ENCODE measurements at places on chromosomes 12 and 14.
A peak's percentile ranks its signal among the peaks of the same experiment; 100 is the strongest.

DNA sequence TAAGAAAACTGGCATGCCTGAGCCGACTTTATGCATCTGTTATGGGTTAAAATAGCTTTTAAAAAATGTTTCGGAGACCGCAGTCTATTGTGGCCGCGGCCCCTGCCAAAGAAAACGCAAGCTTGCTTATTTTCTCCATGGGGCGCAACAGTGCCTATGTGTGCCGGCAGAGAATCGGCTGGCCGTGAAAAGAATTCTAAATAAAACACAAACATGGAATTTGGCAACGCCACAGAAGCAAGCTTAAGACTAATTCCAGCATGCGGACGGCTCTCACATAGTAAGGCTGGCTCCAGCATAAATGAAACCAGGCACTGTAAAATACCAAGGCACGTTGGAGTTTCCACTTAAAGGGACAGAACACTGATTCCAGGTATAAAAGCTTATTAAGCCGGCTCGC, 56.7 kb downstream of the BCL11B start:
- DNase-seq = no peak

GRCh38 chr12:67661311-67662021, 12.9 kb downstream of the DYRK2 start:
- DNase-seq = no peak

DNA sequence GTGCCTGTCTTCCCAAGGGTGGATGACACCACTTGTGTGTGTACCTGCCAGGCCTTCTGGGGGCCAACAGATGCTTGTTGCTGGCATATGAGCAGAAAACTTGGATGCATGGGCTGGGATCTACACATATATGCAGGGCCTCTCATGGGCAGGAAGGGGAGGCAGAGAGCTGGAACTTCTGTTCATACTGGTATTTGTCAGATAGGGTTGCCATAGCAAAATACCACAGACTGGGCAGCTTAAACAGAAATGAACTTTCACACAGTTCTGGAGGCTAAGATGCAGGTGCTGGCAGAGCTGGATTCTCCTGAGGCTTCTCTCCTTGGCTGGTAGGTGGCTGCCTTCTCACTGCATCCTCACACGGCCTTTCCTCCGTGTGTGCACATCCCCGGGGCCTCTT, 121.8 kb downstream of the SUDS3 start:
- peak; percentile 68 for DNase-seq

DNA sequence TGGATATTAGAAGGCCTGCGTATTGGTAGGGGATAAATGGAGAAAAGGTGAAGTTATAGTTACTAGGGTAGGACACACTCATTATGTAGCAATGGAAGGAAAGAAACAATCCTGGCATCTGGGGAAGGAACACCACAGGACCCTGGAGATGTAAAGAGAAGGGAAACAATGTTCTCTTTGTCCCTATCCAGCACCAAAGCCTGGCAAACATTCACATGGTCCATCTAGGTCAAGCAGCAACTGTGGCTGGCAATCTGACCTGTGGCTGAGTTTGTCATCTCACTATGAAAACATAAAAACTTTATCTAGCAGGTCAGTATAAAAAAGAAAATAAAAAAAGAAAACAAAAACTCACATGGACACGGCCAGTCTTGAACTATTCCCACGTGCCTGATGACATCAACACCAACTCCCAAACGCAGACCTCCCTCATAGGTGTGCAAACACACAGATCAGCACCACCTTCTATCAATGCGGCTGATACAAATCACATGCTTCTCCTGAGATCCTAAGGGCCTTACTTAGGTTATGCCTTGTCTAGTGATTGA, 2.6 kb downstream of the POMT2 start:
- DNase-seq = no peak

GRCh38 chr14:90387206-90387760, 9.5 kb upstream of the CALM1 start:
- no peak for DNase-seq

DNA sequence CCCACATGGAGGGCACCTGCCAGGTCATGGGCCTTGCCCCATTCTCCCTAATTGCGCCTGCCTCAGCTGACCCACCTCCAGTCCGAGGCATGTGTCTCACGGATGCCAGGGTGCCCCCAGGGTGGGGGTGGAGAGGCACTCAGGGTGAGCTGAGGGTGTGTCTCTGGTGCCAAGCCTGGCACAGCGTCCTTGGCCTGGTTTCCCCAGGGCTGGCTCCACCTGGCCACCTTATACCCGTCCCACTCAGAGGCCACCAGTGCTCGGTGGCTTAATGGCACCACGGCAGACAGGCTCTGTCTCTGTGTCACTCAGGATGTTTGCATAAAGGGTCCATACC, 33.6 kb upstream of the TDRD9 start:
- no peak for DNase-seq

DNA sequence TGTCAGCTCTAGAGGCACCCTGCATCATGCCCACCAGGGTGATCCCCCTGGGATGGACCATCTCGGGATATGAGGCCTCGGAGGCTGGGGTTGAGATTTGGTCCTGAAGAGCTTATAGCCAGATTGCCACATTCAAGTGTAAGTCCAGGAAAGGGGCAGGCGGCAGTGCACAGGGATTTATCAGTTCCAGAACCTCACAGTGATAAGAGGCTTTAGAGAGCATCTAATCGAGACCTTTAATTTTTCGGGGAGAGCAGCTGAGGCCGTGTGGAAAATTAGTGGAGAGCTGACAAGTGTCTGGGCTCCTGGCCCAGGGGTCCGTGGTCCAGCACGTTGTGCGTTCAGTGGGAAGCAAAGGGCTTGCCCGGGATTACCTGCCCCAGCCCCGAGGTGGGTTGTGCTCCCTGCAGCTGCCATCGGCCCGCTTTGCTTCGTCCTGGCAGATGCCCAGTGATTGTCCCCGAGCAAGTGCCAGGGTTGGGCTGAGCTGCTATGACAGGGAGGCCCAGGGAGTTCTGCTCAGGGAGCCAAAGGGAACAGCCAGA, 52.1 kb downstream of the C14orf132 start:
- DNase-seq = no peak

- no peak for DNase-seq
Observed at GRCh38 chr12:116818341-116818856, 62.8 kb downstream of the HRK start.

DNA sequence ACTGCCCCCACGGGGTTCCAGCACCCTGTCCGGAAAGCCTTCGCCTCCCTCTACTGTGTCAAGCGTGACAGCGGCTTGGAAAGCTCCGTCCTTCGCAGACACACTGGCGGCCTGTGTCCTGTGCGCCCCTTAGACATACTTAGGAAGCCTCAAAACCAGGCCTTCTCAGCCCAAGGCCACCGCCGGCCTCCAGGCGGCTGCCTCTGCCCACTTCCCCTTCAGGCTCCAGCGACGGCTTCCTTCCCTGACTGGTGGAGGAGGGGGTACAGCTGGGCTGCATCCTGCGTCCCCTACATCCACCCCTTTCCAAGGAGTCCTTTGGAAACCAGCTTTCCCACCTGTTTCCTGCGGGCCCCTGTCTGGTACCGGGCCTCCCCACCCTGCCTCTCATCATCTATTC, 2.5 kb upstream of the CACNA2D4 start:
- no peak for DNase-seq

DNA sequence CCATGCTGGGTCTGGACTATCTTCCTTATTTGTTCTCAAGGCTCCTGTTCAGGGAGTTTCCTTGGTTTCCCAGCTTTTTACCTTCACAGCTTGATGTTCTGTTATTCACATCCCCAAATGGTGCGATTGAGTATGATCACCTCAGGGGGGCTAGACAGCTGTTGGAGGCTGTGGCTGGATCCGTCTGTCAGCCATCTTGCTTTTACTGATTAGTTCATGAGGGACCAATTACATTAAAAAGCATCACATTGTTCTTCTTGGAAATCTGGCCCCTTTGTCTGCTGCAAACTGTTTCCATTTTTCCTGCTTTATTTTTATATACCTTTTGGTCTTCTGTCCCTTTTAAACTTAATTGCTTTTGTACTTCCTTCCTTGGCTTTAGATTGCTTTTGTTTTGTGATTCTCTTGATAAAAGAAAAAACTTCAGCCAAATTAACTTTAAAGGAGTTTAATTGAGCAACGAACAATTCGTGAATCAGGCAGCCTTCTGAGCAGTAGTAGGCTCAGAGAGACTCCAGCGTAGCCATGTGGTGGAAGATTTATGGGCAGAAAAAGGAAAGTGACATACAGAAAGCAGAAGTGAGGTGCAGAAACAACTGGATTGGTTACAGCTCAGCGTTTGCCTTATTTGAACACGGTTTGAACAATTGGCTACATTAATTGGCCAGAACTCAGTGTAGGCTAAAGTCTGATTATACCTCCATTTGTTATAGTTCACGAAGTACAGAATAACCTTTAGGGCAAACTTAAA, 208.7 kb downstream of the AEBP2 start:
- DNase-seq = no peak

DNA sequence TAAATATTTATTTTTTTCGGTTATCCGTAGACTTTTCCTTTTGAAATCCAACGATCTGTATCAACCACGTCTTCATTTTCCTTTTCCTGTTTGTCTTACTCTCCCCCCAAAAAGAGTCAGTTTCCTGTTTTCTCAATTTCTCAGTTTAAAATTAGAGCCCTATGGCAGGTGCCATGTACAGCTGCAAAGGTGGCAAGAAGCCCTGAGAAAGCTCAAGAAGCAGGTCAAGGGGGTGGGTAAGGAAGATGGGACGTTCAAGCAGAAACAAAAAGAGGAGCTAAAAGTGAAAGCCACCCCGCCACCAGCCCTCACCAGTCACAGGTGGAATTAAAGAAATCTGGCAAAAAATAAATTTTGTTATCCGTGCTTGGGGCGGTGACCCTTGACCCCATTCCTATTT, 26.7 kb downstream of the SLC35E3 start:
- no peak for DNase-seq

- DNase-seq = no peak
Observed at GRCh38 chr12:69662764-69663163, 36.3 kb downstream of the BEST3 start.

DNA sequence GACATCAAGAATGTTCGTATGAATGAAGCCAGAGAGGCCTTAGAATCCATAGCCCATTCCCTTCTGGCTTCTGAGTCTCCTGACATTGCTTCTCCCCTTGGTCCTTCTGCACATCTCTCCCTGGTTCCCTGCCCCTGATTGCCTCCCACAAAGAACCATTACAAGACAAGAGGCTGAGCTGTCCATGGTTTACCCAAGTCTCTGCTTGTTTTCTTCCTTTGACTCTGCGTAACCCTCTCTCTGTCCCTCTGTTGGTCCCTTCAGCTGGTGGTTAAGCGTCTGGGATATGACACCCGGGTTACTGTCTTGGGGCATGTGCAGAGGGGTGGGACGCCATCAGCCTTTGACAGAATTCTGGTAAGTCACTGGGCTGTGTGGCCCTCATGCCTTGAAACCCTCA, 15.9 kb downstream of the PFKM start:
- no peak for DNase-seq

- DNase-seq = no peak
Observed at GRCh38 chr12:5332551-5332950, 99.4 kb upstream of the NTF3 start.

GRCh38 chr14:24911324-24912109, 138.4 kb downstream of the STXBP6 start:
- no peak for DNase-seq

DNA sequence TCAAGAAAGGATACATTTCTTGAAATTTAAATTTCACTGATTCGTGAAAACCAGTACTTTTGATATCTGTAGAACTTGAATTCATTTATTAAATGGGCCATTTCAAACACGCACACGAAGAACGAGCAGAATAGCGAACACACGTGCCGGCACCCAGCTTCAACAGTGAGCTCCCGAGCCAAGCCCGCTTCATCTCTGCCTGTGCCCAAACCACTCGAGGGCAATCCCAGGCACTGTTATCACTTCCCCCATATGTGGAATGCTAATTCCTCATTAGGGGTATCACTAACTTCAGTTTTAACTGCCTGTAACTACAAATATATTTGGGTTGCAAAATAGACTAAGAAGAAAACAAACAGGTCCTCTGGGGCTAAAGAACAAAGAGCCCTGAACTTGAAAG, 48.0 kb downstream of the AMN start:
- no peak for DNase-seq

GRCh38 chr12:125451408-125451807, 386.2 kb downstream of the AACS start:
- DNase-seq = no peak

- no peak for DNase-seq
Observed at GRCh38 chr12:58419905-58420304, 478.5 kb downstream of the ATP23 start.

DNA sequence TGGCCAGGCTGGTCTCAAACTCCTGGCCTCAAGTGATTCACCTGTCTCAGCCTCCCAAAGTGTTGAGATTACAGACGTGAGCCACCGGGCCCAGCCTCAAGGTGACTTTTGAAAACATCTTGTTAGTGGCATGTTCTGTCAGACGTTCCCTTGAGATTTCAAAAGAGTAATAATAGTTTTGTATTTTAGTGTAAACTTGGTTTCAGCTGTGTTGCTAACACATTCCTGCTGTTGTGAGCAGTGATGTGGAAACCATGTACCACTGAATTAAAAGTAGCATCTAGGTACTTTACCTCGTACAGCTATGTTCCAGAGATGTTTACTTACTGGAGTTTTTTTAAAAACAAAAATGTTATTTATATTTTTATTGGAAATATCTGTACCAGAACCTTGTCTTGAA, 111.3 kb downstream of the AEBP2 start:
- no peak for DNase-seq

DNA sequence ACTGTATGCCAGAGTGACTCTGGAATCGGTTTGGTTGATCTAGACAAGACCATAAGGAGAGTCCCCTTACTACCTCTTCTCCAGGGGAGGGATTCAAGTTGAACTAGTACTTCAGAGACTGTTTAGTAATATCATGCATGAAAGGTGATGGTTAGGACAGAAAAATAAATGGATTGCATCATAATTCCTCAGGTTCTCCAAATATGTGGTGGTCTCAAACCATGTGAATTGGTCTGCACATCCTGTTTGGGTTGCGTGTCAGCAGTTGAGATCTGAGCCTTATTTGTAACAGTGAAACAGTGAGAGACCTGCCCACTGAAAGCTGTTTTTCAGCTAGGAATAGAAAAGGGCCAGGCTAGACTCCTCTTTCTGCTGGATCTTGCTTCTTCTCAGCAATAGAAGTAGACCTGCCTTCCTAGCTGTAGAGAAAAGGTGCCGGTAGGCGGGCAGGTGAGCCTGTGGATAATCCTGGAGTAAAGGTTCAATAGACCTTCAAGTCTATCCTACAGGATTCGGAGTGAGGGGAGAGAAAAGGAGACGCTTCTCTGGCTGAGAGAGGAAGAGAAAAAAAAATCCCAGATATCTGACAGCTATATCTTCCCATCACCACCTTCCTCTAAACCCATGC, 258.5 kb upstream of the E2F7 start:
- no peak for DNase-seq

- no peak for DNase-seq
Observed at GRCh38 chr12:121717041-121717699, 4.6 kb downstream of the TMEM120B start.

GRCh38 chr12:53993162-53994008, 6.6 kb upstream of the HOXC9 start:
- no peak for DNase-seq

- DNase-seq = no peak
Observed at GRCh38 chr12:104457746-104458693, 1.3 kb downstream of the CHST11 start.

- DNase-seq = no peak
Observed at GRCh38 chr14:72902801-72903530, 9.1 kb upstream of the DPF3 start.

GRCh38 chr12:88182416-88182815, 40.3 kb downstream of the TMTC3 start:
- DNase-seq = no peak

Measured in HT-29 (cell line).